ENCODE measurements at places on chromosomes 5 and 9.
A peak's percentile ranks its signal among the peaks of the same experiment; 100 is the strongest.

- no peak for DNase-seq
Observed at GRCh38 chr9:75775966-75776691, 114.3 kb upstream of the PCSK5 start.

GRCh38 chr9:120735415-120736126 lies 21.3 kb upstream of the MEGF9 start:
- DNase-seq, result no peak

- no peak for DNase-seq
Observed at GRCh38 chr9:23728736-23729135, 97.3 kb downstream of the ELAVL2 start.

GRCh38 chr9:16516891-16517290 lies 353.6 kb downstream of the BNC2 start:
- DNase-seq, result no peak

GRCh38 chr9:72038408-72038807 lies 22.0 kb downstream of the C9orf57 start:
- DNase-seq, result no peak

DNA sequence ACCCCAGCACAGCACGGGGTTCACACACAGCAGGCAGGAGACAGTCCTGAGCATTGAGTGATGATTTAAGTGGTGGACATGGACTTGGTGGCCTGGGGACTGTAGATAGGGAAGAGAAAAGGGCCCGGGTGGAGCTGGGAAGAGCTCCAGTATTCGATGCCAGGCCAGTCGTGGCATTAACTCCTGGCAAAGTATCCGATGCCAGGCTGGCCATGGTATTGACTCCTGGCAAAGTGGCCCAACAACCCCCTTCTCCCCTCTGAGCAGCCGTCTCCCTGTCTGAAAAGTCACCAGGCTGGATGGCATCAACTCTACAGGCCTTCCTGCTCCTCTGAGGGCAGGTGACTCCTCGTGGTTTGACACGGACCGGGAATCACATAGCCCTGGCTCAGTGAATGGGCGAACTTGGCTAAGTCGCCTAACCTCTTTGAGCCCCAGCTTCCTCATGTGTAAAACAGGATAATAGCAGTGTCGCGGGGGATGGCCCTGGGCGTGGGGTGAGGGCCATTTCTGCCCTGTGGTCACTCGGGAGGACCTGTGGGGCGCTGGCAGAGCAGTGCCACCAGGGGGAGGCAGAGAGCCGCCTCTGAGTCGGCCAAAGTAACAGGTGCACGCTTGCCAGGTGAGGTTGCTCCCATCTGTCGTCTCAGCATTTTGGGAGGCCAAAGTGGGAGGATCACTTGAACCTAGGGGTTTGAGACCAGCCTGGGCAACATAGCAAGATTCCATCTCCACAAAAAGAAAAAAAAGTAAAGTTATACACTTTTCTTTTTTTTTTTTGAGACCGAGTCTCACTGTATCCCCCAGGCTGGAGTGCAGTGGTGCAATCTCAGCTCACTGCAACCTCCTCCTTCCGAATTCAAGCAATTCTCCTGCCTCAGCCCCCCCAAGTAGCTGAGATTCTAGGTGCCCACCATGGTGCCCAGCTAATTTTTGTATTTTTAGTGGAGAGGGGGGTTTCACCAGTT lies 5.7 kb upstream of the SEC16A start:
- peak; percentile 80 for DNase-seq

DNA sequence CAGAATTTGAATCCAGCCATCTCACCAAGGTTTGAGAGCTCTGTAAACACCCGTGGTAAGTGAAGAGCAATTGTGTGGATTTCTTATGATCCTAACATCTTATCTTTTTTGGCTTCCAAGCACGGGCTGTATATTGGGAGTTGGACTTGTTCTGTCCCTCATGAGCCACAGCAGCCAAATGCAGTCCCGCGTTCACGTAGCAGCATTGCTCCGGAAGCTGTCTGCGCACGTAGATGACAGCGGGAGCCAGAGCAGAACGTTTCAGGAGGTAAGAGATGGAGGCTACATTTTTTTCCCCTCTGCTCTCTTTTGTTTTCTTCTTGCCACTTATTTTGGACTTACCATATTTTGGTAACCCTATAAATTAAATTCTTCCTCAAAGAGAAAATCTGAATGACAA lies 86.9 kb downstream of the HACD4 start:
- DNase-seq, result no peak

Data from T-cell (primary cell).